ENCODE measurements at places on chromosomes 5 and 9. TPM values are rescaled to one million over a fixed set of nuclear protein-coding genes. Genes with fewer than 3 reads are reported as not detected.

DNA sequence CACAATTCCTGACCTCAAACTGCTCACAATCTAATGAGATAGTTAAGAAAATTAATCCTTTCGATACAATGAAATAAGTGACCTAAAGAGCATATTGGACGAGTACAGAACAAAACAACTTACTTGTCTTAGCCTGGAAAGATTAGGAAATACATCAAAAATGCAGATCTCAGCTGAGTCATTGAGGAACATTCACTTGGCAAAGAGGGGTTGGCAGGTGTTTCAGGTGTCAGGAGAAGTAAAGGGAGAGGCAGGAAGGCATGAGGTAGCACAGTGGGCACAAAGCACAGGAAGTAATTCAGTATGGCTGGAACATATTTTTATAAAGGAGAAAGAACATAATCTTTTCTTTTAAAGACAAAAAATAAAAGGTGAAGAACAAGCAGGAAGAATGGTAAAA is 628.8 kb upstream of the RGMB start:
- H3K4me3 ChIP-seq = no peak overlapping the region
- no peaks in the 10 kb centered on the region for H3K4me1 ChIP-seq
- H3K27me3 ChIP-seq = no peaks in the 10 kb centered on the region
- H3K36me3 ChIP-seq = no peaks in the 10 kb centered on the region
- no peak for DNase-seq
- H3K27ac ChIP-seq = no peak overlapping the region

- no peak overlapping the region for H3K4me3 ChIP-seq
- no peak for DNase-seq
- no peaks in the 10 kb centered on the region for H3K4me1 ChIP-seq
Measured at GRCh38 chr5:56310711-56311204, 77.6 kb upstream of the ANKRD55 start.

- no peak overlapping the region for H3K27ac ChIP-seq
- H3K4me1 ChIP-seq = no peaks in the 10 kb centered on the region
- H3K4me3 ChIP-seq = no peak overlapping the region
- no peaks in the 10 kb centered on the region for H3K36me3 ChIP-seq
- no peaks in the 10 kb centered on the region for H3K27me3 ChIP-seq
Measured at GRCh38 chr9:83484990-83485389, 53.2 kb downstream of the FRMD3 start.

DNA sequence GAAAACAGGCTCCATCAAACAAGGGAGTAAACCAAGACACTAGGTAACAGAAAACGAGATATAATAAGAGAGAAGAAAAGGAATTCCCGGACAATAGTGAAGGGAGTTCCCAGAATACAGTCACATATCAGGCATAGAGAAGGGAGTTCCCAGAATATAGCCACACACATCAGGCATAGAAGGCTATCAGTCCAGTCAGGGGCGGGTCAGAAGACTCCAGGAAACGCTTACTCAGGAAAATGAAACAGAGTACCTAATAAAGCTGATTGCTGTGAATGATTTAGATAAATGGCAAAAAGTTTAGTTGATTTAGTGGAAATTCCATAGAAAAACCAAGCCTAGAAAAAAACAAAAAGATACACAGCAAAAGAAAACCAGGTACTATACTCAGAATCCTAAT is 4.9 kb downstream of the TOMM5 start:
- H3K27me3 ChIP-seq = no peaks in the 10 kb centered on the region
- no peak overlapping the region for H3K27ac ChIP-seq
- peaks cover 30% of the 10 kb centered on the region for H3K4me1 ChIP-seq

DNA sequence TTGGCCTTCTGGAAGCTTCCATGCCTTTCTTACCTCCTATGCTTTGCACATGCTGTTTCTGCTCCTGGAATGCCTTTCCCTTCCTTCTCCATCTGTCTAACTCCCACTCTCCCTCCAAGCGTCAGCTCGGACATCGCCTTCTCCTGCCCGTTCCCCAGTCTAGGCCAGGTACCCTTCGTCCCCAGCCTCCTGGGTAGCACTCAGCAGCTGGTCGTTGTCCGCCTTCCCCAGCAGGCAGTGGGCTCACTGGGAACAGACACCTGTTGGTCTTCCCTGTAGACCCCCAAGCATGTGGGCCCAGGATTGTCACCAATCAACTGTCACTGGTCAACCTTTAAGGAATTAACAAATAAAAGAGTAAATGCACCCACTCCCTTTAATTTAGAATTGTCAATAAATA is 202.2 kb downstream of the RGS3 start:
- no peaks in the 10 kb centered on the region for H3K36me3 ChIP-seq
- DNase-seq = no peak
- H3K27ac ChIP-seq = no peak overlapping the region
- no peaks in the 10 kb centered on the region for H3K4me1 ChIP-seq

GRCh38 chr5:160627921-160628618 is 206.4 kb downstream of the PTTG1 start:
- no peaks in the 10 kb centered on the region for H3K4me1 ChIP-seq
- DNase-seq = no peak
- no peak overlapping the region for H3K27ac ChIP-seq
- no peak overlapping the region for H3K4me3 ChIP-seq

- no peaks in the 10 kb centered on the region for H3K27me3 ChIP-seq
- H3K36me3 ChIP-seq = no peaks in the 10 kb centered on the region
- no peak overlapping the region for H3K4me3 ChIP-seq
Measured at GRCh38 chr9:134496413-134497282, 145.0 kb upstream of the COL5A1 start.

DNA sequence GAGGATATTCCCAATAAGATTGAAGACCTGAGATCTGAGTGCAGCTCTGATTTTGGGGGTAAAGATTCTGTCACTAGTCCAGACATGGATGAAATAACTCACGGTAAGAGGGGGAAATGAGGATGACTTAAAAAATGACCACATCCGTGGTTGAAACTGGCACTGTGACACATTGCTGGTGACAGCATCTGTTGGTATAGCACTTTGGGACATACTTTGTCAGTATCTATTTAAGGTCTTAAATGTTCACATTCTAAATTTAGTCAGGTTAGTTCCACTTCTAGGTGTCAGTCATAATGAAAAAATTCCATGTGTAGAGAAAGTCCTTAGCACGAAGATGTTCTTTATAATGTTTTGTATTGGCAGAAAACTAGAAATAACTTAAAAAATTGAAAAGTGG is 70.9 kb downstream of the GAPVD1 start:
- peaks cover 32% of the 10 kb centered on the region for H3K36me3 ChIP-seq
- no peaks in the 10 kb centered on the region for H3K27me3 ChIP-seq
- peak overlapping the region; percentile 64 for H3K27ac ChIP-seq
- no peak overlapping the region for H3K4me3 ChIP-seq
- peaks cover 18% of the 10 kb centered on the region for H3K4me1 ChIP-seq

GRCh38 chr5:65926893-65927292 is 518 bp downstream of the ERBIN start:
- H3K4me3 ChIP-seq = peak overlapping the region; percentile 95
- H3K27me3 ChIP-seq = no peaks in the 10 kb centered on the region
- peak overlapping the region; percentile 98 for H3K27ac ChIP-seq
- DNase-seq = no peak

DNA sequence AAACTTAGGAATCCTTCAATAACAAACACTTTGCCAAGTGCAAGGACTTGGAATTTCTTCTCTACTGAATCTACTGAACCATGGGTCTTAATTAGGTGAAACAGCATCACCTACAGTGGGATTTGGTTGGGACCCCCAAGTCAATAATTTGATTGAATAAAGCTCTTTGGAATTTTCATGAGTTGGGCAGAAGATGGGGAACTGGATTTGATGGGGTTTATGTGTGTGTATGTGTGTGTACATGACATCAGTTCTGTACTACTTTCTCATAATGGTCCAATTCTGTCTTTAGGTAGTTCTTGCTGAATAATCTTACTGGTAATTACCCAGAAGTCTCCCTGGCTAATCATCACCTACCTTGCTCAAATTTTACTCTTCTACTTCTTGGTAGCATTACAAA is 198.4 kb upstream of the TBCA start:
- peaks cover 30% of the 10 kb centered on the region for H3K27me3 ChIP-seq
- H3K4me3 ChIP-seq = no peak overlapping the region
- no peak for DNase-seq
- peaks cover 10% of the 10 kb centered on the region for H3K4me1 ChIP-seq

GRCh38 chr9:18018661-18019060 is 439.8 kb downstream of the SH3GL2 start:
- peaks cover 3% of the 10 kb centered on the region for H3K27me3 ChIP-seq
- DNase-seq = no peak
- no peak overlapping the region for H3K4me3 ChIP-seq
- H3K36me3 ChIP-seq = no peaks in the 10 kb centered on the region
- no peak overlapping the region for H3K27ac ChIP-seq

DNA sequence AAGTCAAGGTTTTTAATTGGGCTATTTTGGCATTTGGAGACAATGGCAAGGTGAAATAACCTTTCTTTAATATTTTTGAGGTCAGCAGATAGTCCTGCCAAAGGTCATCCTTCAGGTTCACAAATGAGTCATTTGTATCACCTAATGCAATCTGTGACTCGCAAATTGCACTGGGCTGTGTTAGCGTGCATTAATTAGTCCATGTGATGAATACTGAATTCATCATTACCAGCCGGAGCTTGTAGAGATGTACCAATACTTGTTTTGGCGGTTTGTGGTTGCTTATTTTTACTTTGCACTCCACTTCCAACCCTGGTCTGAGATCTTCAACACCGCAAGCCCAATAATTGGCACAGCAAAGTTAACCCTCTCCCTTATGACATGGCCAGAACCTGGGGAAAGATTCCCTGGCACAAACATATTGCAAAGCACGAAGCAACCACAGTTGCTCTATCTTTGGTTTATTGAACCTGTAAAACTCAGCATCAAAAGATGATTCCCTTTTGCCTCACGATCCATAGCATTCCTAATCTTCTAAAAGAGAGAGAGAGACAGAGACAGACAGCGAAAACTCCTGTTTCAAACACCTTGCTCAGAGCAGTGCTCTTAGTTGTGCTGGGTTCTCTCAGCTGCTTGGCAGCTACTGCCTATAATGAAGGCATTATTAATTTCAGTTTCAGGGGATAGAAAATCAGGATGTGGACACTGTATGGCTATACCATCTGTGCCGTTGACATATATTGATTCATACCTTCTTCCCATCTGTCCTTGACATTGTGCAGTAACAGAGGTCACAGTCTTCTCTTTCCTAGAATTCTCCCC is 178.1 kb downstream of the EBF1 start:
- DNase-seq = no peak
- no peaks in the 10 kb centered on the region for H3K27me3 ChIP-seq
- peaks cover 6% of the 10 kb centered on the region for H3K36me3 ChIP-seq
- H3K4me3 ChIP-seq = no peak overlapping the region
- H3K4me1 ChIP-seq = no peaks in the 10 kb centered on the region

DNA sequence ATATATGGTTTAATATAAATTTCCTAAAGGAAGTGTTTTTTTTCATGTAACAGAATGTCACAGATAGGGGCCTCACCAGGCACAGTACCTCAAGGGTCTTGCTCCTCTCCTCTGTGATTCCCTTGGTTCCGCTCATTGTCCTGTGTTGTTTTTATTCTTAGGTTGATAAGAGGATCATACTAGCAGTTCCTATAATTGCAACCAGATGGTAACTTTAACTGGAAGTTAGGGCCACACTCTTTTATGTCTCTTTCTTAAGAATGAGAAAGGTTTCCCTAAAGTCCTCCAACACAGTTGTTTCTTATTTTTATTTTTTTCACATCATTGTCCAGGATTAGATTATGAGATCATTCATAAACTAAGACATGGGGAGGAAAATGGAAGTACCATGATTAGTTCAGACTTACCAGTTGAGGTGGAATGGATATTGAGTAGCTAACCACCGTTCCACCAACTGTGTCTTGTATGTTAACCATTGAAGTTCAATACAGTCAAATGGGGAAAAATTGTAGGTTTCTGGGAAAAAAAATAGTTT is 41.1 kb downstream of the FAM174A start:
- peaks cover 4% of the 10 kb centered on the region for H3K4me1 ChIP-seq
- DNase-seq = no peak
- H3K36me3 ChIP-seq = peaks cover 7% of the 10 kb centered on the region

DNA sequence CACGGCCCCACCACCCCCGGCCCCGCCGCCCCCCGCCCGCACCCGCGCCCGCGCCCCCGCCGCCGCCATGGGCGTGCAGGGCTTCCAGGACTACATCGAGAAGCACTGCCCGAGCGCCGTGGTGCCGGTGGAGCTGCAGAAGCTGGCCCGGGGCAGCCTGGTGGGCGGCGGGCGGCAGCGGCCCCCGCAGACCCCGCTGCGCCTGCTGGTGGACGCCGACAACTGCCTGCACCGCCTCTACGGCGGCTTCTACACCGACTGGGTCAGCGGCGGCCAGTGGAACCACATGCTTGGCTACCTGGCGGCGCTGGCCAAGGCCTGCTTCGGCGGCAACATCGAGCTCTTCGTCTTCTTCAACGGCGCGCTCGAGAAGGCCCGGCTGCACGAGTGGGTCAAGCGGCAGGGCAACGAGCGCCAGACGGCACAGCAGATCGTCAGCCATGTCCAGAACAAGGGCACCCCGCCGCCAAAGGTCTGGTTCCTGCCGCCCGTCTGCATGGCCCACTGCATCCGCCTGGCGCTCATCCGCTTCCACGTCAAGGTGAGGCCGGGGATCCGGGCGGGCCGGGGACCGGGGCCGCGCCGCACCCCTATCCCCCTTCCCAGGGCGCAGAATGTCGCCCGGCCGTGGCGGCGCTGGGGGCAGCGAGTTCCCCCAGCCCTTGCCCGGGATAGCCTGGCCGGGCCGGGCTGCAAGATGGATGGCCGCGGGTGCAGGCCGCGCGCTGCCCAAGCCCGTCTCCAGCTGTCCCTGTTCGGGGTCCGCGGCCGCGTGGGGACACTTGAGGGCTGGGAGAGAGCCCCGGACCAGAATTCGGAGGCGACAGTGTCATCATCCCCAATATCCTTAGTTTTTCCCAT is 594 bp downstream of the FAM120A start:
- H3K27me3 ChIP-seq = no peaks in the 10 kb centered on the region
- peaks cover 9% of the 10 kb centered on the region for H3K36me3 ChIP-seq
- H3K27ac ChIP-seq = peak overlapping the region; percentile 96

DNA sequence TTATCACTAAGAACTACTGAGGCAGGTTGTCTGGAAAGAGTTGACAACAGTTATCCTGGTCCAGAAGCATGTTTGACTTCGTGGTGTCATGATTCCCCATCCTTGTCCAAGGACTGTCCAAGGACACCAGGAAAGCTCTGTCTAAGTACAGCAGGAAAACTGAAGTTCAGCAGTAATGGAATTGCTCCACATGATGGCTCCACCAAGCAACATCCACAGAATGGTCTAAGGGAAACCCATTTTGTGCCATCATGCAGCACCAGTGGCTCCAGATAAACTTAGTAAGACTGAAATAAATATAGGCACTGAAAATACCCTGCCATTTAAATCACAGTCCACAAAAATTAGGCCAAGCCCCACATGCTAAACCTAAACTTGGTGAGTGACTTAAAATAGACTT is 192.8 kb downstream of the CDH18 start:
- H3K4me3 ChIP-seq = no peak overlapping the region
- no peaks in the 10 kb centered on the region for H3K4me1 ChIP-seq
- H3K27ac ChIP-seq = no peak overlapping the region

- no peak for DNase-seq
- no peak overlapping the region for H3K4me3 ChIP-seq
- no peak overlapping the region for H3K27ac ChIP-seq
- H3K27me3 ChIP-seq = no peaks in the 10 kb centered on the region
Measured at GRCh38 chr5:1054018-1054798, 45.6 kb downstream of the NKD2 start.

The CARD9 gene
- total RNA-seq = 2.4 TPM

The EMB gene
- 11.5 TPM for total RNA-seq

The SPINK13 gene
- total RNA-seq = not detected

The PPP3R2 gene
- total RNA-seq = not detected

The SMIM3 gene
- 9.0 TPM for total RNA-seq

The JAK2 gene
- 15.8 TPM for total RNA-seq

The SPATA31E1 gene
- not detected for total RNA-seq
